ENCODE measurements at places on chromosomes 2 and 18.

GRCh38 chr2:74741629-74742028 is 87.6 kb downstream of the SEMA4F start:
- no peak for DNase-seq

- no peak for DNase-seq
Measured at GRCh38 chr2:216066230-216066629, 15.4 kb downstream of the PECR start.

DNA sequence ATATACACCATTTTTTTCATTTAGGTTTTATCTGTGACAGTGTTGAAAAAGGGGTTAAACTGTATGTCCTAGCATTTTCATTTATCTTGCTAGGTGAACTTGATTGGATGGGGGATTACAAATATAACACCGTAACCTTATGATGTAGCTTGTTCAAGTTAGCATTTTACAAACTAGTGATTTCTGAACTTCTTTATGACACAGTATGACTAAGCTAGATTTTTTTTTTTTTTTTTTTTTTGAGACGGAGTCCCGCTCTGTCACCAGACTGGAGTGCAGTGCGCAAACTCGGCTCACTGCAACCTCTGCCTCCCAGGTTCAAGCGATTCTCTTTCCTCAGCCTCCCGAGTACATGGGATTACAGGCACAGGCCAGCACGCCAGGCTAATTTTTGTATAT is 47.1 kb downstream of the KCMF1 start:
- DNase-seq, result no peak

DNA sequence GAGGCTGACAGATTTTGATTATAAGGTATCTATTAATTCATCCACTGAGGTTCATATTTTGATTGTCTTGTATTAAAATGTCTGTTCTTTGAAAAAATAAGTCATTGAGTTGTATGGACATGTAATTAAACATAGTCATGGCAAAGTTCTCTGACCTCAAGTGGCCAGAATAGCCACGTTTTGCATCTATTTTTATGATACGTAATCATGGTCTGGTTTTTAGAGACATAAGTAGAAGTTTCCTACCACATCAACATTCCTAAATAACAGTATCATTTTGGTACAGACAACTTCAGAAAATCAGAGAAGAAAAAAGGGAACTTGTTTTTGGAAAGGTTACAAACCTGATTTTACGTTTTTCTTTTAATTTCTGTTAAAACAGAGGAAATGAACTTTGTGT is 47.6 kb downstream of the COL5A2 start:
- no peak for DNase-seq

DNA sequence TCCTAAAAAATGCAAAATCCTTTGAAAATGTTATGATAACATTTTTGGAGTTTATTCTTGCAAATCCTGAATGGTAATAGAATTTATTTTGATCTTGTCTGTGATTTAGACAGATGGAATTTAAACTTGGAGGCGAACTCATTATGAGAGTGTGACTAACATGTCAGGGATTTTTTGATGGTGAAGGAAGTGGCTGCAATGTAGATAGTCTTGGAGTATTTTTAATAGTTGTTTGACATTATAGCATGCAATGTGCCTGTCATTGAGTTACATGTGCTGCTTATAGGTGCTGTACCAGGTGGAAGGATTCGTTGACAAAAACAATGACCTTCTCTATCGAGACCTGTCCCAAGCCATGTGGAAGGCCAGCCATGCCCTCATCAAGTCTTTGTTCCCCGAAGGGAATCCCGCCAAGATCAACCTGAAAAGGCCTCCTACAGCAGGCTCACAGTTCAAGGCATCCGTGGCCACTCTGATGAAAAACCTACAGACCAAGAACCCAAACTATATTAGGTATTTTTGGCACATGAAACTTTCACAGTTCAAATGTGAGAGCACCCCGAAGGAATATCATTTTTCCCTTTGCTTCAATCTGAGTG is 141.8 kb downstream of the MYO1B start:
- DNase-seq, result no peak

- no peak for DNase-seq
Measured at GRCh38 chr2:85388878-85389538, 21.2 kb downstream of the CAPG start.

DNA sequence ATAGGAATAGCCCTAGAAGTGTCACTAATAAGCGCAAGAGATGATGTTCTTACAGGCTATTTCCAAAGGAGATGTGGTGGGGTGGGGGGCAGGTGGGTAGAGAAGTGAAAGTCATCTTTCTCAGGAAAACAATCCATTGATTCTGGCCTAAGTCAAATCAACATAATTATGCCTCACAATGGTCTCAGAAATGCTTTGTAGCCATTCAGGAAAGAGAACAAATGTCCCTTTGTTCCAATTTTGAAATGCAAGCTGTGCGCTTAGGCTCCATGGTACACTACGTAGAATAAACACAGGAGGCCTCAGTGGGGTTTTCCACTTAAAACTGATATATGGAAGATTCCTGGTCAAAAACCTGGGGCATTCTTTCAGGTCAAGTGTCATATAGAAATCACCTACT is 529.9 kb upstream of the KLHL29 start:
- no peak for DNase-seq

GRCh38 chr2:625415-626333 is 51.5 kb downstream of the TMEM18 start:
- DNase-seq, result no peak

DNA sequence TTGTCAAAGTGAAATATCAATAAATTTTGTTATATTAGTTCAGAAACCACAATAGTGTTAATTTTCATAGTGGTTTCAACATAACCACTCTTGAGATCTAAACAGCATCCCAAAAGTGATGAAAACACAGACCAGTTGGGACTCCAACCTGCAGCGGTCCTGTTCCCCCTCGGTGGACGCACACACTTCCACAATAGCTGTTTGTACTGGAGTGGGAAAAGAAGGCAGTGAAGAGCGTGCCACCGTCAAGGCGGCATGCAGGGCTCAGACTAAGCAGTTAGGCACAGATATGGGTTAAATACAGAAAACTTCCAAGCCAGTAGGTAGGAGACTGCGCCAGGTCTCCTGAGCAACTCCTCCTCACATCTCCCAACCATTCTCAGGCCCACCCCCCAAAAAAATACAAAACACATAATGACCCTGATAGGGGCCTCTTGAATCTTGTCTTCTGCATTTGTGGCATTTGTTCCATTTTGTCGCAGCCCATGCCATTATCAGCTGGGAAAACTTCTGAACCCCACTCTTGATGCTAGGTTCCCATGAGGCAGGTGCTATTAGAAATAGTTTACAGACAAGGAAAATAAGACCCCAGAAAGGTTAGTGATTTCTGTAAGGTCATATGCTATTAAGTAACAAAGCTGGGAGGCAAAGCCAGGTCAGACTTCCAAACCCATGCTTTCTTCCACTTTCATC is 57.7 kb downstream of the GORASP2 start:
- DNase-seq, result no peak

DNA sequence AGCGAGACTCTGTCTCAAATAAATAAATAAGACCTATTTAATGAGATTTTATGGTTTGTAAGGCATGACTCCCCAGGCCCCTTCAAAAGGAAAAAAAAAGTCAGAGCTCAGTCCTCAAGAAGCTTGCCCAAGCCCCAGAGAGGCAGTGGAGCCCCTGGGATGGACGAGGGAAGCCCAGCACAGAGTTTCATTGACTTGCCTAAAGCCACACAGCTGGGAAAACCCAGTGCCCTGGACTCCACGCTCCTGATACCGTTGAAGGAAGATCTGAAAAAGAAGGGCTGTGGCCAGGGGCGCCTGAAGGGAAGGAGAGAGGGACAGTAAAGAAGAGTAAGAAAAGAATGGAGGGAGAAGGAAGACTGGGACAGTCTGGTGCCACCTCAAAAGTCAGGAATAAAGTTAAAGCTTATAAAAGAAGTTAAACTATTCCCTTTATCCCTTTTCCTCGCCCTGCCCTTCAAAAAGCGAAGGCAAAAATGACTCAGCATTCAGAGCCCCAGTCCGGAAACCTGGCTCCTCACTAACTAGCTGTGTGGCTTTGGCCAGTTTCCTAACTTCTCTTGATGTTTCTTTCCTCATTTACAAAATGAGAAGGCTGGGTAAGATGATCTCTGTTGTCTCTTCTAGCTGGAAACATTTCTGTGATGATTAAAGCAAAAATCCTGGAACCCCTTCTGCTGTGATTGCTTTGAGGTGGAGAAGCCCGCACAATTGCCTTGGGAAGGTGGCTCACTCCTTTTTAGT is 46.7 kb downstream of the LYPD1 start:
- DNase-seq, result no peak

DNA sequence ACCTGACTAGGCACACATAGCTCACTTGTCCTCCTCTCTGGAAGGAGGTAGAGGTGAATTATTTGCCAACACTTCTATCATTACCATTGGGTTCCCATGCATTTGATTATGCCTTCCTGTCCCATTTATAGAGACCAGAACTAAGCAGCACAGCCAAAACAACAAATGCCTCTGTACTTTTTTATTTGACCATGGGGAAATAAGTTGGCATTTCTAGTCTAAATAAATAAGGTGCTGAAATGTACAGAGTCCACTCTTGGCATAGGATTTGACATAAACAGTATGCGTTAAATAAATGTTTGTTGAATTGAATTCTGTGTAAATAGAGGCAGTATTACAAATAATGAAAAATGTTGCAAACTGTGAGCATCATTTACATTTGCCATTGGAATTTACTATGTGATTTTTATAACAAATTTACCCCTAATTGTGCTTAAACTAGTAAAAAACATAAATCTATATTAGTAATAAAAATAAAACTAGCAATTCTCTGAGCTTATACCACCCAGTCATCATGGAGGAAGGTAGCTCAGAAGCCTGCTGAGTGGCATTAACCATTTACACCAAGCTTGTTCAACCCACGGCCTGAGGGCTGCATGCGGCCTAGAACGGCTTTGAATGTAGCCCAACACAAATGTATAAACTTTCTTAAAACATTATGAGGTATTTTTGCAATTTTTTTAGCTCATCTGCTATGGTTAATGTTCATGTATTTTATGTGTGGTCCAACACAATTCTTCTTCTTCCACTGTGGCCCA is 367.8 kb downstream of the FIGN start:
- no peak for DNase-seq

GRCh38 chr18:63325086-63325686 is 5.6 kb upstream of the BCL2 start:
- no peak for DNase-seq

DNA sequence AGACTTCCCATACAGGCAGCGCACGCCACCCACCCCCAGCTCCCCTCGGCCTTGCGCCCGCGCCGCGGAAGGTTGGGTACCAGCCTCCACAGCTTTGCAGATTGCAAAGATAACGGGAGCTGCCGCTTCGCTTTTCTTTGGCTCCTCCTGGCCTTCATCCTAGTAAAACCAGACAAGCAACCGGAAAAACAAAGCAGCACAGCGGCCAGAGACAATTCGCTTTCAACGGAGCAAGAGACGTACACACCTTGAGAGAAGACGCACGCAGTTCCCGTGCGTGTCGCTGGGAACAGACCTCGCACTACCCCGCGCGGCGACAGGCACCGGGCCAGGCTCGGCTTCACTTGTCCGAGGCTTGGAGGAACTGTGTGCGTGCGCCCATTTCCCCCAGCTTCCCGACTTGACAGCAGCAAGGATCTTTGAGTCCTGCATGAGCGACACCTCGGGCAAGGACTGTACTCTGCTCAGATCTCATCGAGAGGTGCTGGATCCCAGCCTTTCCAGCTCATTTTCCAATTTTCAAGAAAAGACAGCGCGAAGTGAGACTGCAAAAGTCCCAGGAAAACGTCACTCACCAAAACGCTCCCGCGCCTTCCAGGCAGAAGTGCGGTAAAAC is 964 bp downstream of the ZBTB7C start:
- DNase-seq, result peak; percentile 17

DNA sequence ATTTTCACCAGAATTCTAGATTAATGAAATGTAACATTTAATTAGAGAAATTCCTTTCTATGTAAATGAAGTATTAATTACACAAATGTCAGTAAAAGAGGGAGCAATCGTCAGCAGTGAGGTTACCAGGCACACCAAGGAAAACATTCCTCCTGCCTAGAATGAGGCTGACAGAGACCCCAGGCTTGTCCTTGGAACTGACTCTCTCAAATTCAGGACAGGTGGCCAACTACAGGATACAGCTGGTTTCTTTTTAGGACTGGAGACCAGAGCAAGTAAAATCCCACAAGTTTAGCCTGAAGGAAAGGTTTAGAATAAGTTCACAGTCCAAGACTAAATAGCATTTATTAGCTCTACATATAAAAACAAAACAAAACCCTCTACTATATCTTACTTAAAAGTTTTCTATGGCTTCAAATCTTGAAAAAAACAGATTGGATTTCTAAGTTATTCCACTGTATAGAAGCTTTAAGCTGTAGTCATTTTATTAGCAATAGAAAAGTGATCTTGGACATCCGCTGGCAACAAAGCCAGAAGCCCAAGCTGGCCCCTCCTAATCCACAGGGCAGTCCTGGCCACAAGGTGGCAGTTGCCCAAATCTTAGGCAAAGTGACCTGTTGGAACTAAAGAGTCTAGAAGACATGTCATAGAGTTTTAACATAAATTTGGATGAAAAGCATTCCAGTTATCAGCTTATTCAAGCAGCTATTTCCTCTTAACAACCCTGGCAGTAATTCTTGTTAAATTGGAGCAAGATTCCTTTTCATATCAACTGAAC is 81.0 kb downstream of the SP3 start:
- DNase-seq, result peak; percentile 30

- no peak for DNase-seq
Measured at GRCh38 chr18:28511413-28511821, 334.5 kb upstream of the CDH2 start.

- DNase-seq, result no peak
Measured at GRCh38 chr2:55268288-55268906, 634 bp downstream of the MTIF2 start.

DNA sequence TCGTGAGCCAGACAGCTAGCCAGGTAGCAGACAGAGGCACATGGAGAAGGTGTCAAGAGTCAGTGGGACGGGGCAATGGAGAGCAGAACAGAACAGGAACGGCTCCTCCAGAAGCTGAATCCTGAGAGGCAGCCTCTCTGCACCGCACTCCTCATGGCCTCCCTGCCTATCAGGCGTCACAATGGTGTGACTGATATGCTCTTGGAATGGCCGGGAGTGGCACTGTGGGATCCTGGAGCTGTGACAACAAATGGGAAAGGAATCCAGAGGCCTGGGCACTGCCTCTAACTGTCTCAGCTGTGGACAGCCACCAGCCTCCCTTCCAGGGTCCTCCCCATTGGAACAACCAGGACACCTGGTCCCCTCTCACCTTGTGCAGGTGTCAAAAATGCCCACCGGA is 89.1 kb upstream of the ID2 start:
- DNase-seq, result no peak

- DNase-seq, result no peak
Measured at GRCh38 chr2:10465910-10466309, 17.8 kb upstream of the ODC1 start.

GRCh38 chr2:4588606-4589005 is 885.2 kb downstream of the DCDC2C start:
- no peak for DNase-seq

- DNase-seq, result no peak
Measured at GRCh38 chr18:79597176-79597830, 82.3 kb upstream of the CTDP1 start.

Measured in stimulated activated CD4-positive, alpha-beta T cell treated with anti-CD3 and anti-CD28 coated beads, Interleukin-15, amount 100 ng/mL, for 24 hours (primary cell).